AG04450 (cell line): ENCODE measurements at places on chromosomes 3 and 15.

DNA sequence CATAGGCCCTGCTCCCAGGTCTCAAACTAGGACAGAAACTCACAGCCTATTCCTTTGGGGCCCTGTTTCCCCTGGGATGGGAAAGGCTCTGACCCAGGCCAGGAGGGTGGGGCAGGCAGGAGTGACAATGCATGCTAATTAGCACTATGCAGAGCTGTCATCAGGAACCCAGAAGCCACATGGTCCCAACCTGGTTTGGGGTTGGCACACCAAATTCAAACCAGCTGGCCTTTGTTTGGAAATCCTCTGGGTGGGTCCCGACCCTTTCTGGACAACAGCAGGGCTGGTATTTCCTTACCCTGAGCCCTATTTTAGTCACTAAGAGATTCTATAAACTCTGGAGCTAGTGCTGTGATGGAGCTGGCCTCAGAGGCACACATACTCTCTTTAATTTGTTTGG lies 166.2 kb downstream of the LRTM1 start:
- DNase-seq = no peak

DNA sequence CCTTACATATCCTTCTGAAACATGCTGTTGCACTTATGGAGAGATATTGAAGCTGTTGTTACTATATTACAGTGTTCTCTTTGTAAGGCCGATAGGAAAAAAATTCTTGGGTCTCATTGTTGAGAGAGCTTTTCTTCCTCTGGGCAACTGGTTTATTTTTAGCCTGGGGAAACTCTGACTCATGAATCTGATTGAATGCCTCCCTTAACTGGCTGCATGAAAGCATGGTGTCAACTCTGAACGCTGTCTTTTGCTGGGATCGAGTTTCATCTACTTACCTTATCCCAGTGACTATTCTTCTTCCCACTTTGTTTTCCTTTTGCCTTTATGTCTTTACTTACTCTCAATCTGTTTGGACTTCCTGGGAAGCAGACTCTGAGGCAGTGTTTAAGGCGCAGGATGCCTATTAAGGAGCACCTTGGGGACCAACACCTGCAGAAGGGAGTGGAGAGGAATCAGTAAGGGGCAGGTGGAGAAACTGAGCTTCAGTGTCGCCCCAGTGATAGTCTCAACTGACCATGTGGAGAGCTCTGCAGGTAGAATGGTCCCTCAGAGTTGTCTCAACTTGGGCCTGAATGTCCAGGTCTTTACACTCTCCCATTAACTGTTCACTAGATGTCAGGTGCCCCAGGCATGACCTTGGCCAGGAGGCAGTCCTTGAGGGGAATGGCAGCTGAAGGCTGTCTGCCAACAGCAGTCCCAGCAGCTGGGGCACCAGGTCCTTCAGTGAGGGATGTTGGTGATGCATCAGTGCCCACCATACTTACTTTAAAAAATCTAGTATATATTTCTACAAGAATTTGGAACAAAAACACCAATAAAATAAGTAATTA lies 88.9 kb upstream of the CCNL1 start:
- peak; percentile 65 for DNase-seq

- peak; percentile 77 for DNase-seq
Observed at GRCh38 chr3:114319453-114319852, 25.6 kb downstream of the TIGIT start.

- no peak for DNase-seq
Observed at GRCh38 chr3:88025001-88025552, 33.7 kb downstream of the CGGBP1 start.

- no peak for DNase-seq
Observed at GRCh38 chr3:124887932-124888298, 750 bp upstream of the ITGB5 start.

- DNase-seq = no peak
Observed at GRCh38 chr3:166837535-166837934, 542.6 kb downstream of the ZBBX start.

- DNase-seq = no peak
Observed at GRCh38 chr3:133871368-133872090, 24.2 kb downstream of the RAB6B start.

DNA sequence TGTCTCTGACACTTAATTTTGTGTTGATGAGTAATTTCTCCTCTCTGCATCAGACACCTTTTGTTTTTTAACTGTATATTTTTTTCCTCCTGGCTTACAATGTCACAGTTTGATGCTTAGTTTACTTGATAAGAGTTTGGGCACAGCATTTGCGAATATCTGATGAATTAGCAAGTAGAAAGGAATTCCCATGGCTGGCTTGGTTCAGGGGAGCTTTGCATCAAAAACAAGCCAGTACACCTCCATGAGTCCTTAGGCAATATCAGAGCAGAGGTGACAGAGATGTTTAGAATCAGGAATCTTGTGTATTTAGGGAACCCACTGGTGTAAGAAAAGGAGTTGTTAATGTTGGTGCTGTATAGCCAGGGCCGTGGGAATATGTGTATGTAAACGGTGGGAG lies 9.3 kb downstream of the ARHGEF26 start:
- DNase-seq = no peak

DNA sequence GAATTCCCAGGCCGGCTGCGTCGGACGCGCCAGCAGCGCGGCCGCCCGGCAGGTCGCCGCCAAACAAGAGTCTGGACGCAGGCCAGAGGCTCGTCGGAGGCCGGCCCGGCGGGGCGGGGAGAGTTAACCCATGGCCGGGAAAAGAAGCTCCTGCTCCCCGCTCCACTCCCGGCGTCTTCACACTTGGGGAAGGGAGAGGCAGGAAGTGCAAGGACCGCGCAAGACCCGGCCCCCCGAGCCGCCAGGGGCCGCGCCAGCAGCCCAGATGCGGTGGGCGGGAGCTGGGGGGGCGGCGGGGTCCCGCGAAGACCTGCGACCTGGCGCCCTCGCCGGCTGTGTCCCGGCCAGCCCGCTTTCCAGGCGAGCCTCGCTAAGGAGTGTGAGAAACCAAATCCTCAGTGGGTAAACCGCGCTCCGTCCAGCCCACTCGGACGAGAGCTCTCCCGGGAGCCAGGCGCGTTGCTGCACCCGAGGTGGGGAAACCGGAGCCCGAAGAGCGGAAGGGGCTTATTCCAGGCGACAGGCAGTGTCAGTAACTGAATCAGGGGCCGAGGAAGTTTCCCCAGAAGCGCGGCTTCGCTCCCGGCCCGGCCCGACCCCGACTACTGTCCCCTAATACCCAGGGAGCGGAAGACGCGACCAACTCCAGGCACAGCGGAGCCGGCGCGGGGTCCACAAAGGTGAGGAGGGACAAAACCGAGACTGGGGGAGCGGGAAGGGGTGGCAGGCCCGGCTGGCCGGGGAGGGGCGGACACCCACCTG lies 721 bp downstream of the ADAMTS7 start:
- DNase-seq = no peak

GRCh38 chr15:41849204-41849603 lies 10.6 kb downstream of the PLA2G4B start:
- no peak for DNase-seq

GRCh38 chr15:35545316-35545823 lies 595 bp downstream of the DPH6 start:
- DNase-seq = peak; percentile 24

- DNase-seq = no peak
Observed at GRCh38 chr3:77462951-77463350, 423.1 kb downstream of the ROBO2 start.

DNA sequence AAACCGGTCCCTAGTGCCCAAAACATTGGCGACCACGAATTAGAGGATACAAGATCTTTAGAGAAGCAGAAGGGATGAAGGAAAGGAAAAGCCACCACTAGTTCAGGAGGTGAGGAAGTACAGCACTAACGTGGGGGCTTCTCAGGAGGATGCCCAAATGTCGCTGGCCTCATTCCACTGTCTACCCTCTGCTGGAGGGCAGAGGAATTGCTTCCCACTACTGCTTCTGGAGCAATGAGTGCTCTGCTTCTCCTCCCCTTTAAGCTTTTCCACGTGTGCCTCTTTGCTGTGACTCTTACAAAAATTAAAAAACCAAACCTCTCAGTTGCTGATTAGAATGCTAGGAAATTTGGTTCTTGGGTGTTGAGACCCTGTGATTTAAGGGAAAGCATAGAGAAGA lies 281.3 kb downstream of the CLSTN2 start:
- DNase-seq = no peak

DNA sequence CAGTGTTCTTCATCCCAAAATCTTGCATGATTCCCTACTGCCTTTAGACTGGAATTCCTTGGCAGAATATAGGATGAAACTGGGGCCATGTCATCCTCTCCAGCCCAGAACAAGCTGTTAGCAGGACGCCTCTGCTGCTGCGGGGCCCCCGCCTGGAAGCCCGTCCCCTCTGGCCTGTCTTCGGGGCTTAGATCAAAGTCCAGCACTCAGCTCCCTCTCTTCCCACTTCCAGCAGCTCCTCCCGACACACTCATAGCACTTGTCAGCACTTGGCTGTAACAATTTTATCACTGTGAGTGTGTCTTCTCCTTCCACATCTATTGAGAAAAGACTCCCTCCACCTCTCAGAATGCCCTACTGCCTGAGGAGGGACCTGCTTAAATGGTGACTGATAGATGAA lies 112.0 kb upstream of the HACD2 start:
- no peak for DNase-seq

DNA sequence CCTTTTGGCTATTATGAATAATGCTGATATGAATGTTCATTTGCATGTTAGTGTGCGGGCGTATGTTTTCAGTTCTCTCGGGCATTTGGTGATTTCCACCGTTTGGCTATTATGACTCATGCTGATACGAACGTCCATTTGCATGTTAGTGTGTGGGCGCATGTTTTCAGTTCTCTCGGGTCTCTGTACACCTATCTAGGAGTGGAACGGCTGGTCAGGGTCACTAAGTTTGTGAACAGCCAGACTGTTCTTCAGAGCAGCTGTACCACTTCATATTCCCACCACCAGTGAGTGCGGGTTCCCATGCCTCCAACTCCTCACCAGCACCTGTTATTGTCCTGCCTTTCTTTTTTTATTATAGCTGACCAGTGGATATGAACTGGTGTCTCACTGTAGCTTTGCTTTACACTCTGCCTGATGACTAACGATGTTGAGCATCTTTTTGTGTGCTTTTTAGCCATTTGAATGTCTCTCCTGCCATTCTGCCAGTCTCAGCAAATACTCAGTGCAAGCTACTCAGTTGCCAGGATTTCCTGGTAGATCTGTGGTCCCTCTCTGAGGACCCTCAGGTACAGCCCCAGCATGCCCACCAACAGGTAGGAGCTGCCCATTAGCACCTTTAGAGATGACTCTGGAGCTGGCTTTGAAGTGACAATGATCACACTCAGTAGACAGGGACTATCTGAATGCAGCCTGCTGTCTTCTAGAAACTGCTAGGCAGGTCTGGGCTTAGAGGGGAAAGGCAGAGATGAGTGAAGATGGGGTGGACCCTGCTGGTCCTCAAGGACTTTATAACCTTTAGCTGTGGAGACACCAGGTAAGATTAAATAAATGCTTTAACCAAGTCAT lies 141.1 kb downstream of the XXYLT1 start:
- DNase-seq = no peak

GRCh38 chr3:50279255-50280016 lies 549 bp downstream of the LSMEM2 start:
- no peak for DNase-seq

DNA sequence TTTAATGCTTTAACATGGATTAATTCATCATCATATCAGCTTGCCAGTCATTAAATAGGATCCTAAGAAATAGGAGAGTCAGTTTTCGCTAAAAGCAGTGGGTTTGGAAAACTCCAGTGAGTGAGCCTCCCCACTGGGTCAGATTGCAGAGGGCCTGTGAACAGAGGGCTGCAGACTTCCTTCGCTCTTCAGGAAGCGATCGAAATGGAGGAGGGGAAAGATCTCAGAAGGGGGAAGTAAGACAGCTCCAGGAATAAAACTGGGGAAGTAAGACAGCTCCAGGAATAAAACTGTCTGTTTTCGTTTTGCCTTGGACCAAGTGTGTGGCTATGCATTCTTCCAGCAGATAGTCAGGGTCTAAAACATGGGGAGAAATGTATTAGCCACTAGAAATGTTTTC lies 124.8 kb upstream of the C15orf61 start:
- no peak for DNase-seq

GRCh38 chr15:62737551-62737950 lies 305.0 kb upstream of the TPM1 start:
- no peak for DNase-seq

DNA sequence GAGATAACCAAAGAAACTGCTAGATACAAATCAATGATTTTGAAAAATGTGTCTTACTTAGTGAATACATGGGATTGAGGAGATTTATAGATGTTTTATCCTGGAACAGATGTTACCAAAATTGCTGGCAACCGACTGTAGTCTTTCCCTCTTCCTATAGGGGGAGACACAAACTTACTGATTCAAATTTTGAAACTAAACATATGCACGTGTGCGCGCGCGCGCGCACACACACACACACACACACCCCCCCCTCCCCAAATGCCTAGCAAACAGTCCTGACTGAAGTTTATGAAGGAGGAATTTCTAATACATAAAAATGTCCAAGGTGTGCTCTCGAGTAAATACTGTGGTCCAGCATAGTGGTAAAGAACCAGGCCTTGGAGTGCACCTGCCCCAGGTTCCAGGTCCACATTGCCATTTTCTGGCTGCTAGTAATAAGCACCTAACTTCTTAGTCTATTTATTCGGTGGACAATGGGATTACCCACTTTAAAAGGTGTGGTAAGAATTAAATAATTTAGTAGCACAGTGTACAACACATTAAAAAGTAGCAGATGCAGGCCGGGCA lies 18.5 kb upstream of the C3orf62 start:
- DNase-seq = peak; percentile 10

GRCh38 chr3:122890720-122891220 lies 95.9 kb downstream of the SLC49A4 start:
- DNase-seq = no peak

- DNase-seq = no peak
Observed at GRCh38 chr3:76362643-76363042, 577.3 kb upstream of the ZNF717 start.

DNA sequence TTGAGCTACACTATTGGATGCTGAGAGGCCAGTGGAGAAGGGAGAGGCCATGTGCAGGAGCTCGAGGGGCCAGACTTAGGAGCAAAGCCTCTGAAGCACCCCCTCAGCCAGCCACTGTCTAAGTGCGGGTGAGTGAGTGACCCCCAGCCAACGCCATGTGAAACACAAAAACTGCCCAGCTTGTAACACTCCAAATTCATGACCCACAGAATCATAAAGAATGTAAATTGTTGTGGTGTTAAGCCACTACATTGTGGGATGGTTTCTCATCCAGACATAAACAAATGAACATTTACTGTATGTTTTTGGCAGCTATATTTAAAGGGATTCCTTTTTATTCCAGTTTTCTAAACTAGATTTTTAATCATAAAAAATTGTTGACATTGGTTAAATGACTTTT lies 27.2 kb upstream of the TMEM158 start:
- peak; percentile 62 for DNase-seq

GRCh38 chr15:69526081-69527061 lies 73.8 kb downstream of the RPLP1 start:
- DNase-seq = no peak

GRCh38 chr3:29064085-29064484 lies 216.8 kb upstream of the RBMS3 start:
- peak; percentile 60 for DNase-seq

- peak; percentile 42 for DNase-seq
Observed at GRCh38 chr15:48250640-48251076, 44.6 kb downstream of the SLC12A1 start.

DNA sequence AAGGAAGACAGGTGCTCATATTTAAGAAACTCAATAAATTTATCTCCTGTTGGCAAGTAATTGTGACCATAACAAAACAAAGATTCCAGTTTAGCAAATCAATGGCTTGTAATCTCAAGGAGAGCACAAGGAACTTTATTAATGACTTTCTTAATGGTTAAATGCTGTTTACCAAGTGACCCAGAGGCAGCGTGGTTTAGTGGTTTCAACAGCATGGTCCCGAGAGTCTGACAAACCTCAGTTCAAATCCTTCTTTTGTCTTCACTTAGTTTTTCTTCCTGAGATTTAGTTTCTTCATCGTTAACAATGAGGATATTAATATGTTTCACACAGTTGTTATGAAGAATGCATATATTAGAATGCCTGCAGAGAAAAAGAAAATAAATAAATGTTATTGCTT lies 212.6 kb downstream of the KCNMB2 start:
- DNase-seq = no peak
